ENCODE measurements at places on chromosomes 6 and 20.

DNA sequence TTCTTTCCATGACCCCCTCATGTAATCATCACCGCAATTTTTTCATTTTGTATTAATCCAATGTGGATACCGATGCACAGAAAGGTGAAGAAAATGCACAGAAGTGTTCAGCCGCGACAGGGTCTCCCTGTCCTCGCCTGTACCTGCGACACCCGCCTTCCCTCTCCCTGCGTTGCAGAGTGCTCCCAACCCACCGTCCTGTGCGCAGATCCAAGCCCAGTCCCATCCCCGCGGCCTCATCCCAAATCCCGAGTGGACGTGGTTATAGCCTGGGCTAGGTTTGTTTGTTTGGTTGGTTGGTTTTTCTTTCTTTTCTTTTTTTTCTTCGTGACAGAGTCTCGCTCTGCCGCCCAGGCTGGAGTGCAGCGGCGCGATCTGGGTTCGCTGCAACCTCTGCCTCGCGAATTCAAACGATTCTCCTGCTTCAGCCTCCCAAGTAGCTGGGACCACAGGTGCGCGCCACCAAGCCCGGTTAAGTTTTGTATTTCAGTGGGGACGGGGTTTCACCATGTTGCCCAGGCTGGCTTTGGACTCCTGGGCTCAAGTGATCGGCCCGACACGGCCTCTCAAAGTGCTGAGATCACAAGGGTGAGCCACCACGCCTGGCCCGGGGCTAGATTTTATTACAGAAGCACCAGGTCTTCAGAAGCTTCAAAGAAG, 536 bp upstream of the RAET1G start:
- DNase-seq = no peak

GRCh38 chr20:37411408-37412219, 65.7 kb downstream of the SRC start:
- DNase-seq = no peak

- DNase-seq = no peak
Observed at GRCh38 chr20:63752411-63753101, 13.0 kb downstream of the SLC2A4RG start.

DNA sequence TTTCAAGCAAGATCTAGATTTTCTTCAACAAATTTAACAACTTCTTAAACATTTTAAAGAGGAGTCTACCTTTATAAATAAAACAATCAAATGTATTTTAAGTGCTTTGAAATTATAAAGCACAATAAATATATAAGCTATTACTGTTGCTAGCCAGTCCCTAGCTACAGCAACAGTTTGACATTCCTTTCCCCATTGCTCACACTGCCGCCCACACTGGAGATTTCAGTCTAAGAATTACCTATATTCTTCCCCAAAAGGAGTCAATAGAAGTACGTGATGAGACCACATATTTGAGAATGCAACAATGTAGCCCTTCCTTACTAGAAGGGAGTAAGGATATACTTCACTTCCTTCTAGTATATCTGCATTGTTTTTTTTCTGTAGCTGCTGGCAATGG, 65.3 kb upstream of the RNF146 start:
- DNase-seq = no peak

GRCh38 chr6:162119341-162119740, 608.2 kb downstream of the PRKN start:
- no peak for DNase-seq

DNA sequence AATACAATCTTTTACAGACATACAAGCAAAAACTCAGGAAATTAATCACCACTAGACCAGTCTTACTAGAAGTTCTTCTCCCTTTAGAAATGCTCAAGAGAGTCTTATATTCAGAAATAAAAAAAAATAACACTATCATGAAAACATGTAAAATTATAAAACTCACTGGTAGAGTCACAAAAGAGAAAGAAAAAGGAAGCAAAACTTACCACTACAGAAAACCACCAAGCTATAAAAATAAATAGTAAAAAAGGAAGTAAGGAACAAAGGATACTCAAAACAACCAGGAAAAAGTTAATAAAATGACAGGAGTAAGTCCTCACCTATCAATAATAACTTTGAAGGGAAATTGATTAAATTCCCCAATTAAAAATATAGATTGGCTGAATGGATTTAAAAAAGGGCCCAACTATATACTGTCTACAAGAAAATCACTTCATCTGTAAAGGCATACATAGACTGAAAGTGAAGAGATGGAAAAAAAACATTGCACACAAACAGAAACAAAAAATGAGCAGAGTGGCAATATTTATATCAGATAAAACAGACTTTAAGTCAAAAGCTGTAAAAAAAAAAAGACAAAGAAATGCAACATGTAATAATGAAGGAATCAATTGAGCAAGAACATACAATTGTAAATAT, 489.5 kb downstream of the KIF16B start:
- DNase-seq = no peak

- no peak for DNase-seq
Observed at GRCh38 chr6:18101271-18101670, 21.2 kb downstream of the NHLRC1 start.

GRCh38 chr6:126131246-126131645, 144.9 kb downstream of the TRMT11 start:
- no peak for DNase-seq

DNA sequence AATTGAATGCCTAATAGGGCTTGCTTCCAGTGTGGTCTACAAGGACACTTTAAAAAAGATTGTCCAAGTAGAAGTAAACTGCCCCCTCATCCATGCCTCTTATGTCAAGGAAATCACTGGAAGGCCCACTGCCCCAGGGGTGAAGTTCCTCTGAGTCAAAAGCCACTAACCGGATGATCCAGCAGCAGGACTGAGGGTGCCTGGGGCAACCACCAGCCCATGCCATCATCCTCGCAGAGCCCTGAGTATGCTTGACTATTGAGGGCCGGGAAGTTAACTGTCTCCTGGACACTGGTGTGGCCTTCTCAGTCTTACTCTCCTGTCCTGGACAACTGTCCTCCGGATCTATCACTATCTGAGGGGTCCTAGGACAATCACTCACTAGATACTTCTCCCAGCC, 411.5 kb downstream of the TENT5A start:
- DNase-seq = no peak

DNA sequence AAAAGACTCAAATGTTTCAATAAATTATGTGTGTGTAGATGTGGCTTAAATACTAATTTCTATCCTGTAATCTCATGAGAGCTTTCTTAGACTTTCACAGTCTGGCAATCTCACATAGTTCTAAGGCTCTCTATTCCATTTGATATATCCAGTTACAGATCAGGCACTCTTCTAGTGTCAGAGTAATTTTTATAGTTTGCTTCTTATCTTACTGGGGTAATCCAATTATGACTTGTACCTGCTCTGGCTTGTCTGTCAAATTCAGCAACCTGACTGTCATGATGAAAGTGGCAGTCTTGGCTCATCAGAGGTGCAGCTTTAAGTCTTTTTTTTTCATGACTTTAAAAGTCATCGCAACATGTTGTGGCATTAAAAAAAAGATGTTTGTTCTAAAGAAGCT, 513.2 kb upstream of the MAN1A1 start:
- no peak for DNase-seq

- no peak for DNase-seq
Observed at GRCh38 chr6:165952514-165952913, 215.1 kb downstream of the TBXT start.

DNA sequence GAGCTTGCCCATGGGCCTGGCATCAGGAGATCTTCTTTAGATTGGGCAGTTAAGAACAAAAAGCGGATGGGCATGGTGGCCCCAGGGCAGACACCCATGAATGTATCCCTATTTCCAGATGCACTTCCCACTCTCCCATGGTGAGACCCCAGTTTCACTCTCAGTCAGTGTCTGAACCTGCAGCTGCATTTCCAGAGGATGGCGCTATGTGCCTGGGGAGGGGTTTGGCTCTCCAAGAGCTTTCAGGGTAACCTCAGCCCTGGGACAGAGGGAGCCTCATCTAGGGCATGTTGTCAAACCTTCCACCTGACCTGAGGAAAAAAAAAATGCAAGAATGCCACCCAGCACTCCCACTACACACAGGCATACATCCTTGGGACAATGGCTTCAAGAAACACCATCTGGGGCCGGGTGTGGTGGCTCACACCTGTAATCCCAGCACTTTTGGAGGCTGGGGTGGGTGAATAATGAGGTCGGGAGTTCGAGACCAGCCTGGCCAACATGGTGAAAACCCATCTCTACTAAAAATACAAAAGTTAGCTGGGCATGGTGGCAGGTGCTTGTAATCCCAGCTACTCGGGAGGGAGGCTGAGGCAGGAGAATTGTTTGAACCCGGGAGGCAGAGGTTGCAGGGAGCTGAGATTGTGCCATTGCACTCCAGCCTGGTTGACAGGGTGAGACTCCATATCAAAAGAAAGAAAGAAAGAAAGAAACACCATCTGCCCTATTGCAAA, 1.9 kb downstream of the CST9L start:
- DNase-seq = no peak

DNA sequence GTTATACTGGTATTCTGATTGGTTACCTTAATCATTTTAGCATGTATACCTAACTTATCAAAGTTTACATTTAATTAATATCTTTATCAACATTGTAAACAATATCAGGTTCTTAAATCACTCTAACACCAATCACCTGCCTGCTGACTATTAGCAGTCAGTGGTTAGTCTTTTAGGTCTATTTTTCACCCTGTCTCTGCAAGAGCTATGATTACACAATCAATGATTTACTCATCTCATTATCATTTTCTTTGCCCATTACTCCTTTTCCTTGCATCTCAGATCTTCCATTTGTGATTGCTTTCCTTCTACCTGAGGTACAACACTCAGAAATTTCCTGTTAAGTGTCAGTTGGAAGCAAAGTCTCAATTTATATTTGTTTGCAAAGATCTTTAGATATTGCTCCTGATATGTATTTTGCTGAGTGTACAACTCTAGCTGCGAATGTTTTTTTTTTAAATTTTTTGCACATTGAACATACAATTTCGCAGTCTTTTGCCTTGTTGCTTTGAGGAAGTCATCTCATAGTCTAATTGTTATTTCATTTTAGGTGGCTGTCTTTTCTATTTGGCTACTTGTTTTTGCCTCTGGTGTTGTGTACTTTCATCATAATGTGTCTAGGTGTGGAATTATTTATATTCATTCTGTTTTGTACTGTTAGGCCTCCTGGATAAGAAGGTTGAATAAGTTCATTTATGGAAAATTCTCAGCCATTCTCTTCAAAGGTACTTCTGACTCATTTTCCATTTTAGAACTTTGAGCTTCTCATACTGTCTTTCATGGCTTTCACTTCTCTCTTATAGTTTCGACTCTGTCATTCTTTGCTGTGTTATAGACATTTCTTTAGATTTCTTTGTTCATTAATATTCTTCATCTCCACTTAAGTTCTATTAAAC, 104.9 kb upstream of the CEP162 start:
- DNase-seq = no peak

- no peak for DNase-seq
Observed at GRCh38 chr6:163383912-163384311, 30.6 kb upstream of the QKI start.

DNA sequence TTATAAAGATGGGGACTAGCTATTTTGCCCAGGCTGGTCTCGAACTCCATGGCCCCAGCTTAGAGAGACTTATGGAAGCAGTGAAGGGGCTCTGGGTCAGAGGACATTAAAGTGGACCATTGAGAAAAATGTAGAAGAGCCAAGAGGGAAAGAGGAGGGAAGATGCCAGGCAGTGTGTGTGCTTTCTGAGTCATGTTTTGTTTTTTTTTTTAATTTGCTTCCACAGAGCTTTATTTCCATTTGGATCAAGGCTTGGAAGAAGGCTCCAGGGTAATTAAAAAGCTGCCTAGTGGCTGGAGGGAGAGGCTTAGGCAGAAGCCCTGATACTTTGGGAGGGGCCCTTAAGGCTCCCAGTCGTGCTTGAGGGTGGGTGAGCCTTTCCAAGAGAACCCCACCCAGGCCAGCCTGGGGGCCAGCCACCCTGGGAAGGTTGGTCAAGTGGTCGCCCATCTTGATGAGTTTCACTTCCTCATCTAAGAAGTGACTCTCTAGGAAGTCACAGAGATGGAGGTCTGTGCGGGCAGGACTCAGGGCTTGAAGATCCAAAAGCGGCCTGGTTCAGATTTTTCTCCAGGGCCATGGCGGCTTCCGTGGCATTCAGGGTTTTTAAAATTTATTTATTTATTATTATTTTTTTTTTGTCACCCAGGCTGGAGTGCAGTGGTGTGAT, 3.0 kb upstream of the ZNF335 start:
- DNase-seq = no peak

GRCh38 chr20:60001108-60001507, 42.9 kb downstream of the CDH26 start:
- DNase-seq = no peak

DNA sequence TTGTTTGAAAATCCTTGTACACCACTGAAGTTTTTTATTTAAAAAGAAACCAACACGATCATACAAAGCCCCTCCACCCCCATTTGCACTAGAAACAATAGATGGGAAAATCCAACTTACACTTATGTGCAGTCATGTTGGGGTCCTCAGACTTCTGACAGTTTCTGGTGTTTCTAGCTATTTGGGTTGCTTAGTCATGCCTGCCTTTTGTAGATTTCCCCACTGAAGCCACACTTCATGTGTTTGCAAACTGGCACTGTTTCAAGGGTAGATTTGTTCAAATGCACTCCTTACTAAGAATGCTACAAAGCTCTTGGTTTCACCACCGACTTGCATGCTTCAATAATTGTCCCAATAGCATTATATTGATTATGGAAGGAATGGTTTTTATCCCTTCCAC, 1.5 kb downstream of the SH3BGRL2 start:
- no peak for DNase-seq

- DNase-seq = no peak
Observed at GRCh38 chr6:155936127-155936526, 480.5 kb upstream of the NOX3 start.

DNA sequence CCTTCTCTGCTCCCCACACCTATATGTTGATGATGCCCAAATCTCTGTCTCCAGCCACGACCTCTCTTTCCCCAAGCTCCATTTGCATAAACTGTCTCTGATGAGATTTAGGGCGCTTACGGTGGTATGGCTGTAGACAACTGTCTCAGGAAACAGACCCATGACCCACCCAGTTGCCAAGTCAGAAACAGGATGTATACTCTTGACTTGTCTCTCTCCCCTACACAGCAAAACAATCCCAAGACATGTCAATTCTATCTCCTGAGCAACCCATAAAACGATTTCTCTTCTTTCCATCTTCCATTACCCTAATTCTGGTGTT, 13.9 kb downstream of the GNL1 start:
- peak; percentile 50 for DNase-seq

- DNase-seq = no peak
Observed at GRCh38 chr6:2733736-2734480, 16.8 kb downstream of the MYLK4 start.

All from CD4-positive, alpha-beta T cell treated with Interleukin-6 at 100 ng/mL for 8 hours (primary cell).